ENCODE measurements at places on chromosomes 3 and 15. TPM values are rescaled to one million over a fixed set of nuclear protein-coding genes. Genes with fewer than 3 reads are reported as not detected.

Gene ADAMTSL3
- 8.0 TPM for polyA plus RNA-seq

- no peak for DNase-seq
Measured at GRCh38 chr15:68565726-68566125, 13.1 kb upstream of the CORO2B start.

Gene CSTA
- 1.2 TPM for polyA plus RNA-seq

- no peak for DNase-seq
Measured at GRCh38 chr3:97816811-97817210, 5.0 kb upstream of the CRYBG3 start.

- DNase-seq = peak; percentile 57
Measured at GRCh38 chr15:73081321-73081958, 29.2 kb downstream of the NEO1 start.

Gene RYR3
- polyA plus RNA-seq = 6.5 TPM

- DNase-seq = no peak
Measured at GRCh38 chr3:7546253-7546652, 685.3 kb downstream of the GRM7 start.

GRCh38 chr3:55704521-55704920 lies 217.4 kb upstream of the WNT5A start:
- no peak for DNase-seq

Gene DAPK2
- 7.4 TPM for polyA plus RNA-seq

Gene RETNLB
- polyA plus RNA-seq = not detected

DNA sequence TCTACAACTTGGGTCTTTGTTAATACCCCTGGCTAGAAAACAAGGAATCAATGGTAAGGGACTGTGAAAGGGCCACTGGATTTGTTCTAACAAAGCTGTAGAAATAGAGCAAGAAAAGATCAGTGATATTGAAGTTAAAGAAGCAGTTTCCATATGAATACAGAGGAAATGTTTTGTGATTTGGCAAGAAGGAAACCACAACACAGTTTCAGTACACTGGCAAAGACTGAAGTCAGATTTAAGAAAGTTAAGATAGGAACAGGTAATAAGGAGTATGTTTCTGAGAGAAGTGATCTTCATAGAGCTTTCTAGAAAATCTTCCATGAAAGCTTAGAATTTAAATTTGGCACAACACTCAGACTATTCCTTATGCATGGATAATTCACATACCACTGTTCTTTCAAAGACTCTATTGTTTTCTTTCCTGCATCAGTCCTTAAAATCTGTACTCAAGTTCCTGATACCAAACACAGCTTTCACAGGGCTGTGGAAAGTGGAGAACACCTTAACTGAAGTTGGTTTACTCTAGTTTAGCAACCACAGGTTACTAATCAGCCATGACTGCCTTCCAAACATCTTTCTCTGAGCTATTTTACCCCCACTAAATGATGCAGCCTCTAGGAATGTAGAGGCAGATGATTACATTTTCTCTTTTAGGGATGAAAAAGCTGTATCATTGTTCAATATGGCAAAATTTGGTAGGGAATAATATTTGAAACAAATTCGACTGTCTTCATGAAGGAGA lies 32.4 kb upstream of the ALCAM start:
- no peak for DNase-seq

DNA sequence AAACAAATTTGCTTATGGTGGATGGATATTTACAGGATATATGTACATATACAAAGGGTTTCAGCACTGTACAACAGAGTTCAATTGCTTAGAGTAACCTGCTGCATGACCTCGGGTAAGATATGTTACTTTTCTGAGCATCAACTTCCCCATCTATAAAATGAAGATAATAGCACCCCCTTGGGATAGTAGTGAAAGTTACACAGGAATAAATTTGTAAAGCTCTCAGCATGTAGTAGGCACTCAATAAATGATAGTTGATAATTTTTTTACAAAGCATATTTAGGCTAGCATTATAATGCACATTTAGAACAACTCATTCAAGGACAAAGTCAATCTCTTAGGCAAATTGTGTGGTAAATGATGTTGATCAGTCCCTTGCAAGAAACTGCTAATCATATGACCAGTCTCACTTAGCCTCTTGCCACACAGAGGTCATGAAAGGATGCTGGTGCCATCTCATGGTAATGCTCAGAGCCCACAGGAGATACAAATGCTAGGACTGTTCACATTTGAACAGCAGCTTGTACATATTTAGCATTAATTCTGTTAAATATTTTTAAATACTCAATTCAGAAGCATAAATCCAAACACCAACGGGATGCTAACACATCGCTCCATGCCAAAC lies 123.9 kb downstream of the MAGI1 start:
- no peak for DNase-seq

- DNase-seq = no peak
Measured at GRCh38 chr3:158093526-158093925, 12.7 kb downstream of the SHOX2 start.

Gene RHOV
- 0.54 TPM for polyA plus RNA-seq

Gene AVEN
- 10.0 TPM for polyA plus RNA-seq

GRCh38 chr3:45124352-45124751 lies 21.8 kb downstream of the CDCP1 start:
- no peak for DNase-seq

- no peak for DNase-seq
Measured at GRCh38 chr3:171225708-171226107, 199.2 kb upstream of the SLC2A2 start.

GRCh38 chr15:94305133-94305532 lies 73.8 kb downstream of the MCTP2 start:
- no peak for DNase-seq

GRCh38 chr3:164879201-164879600 lies 199.1 kb downstream of the SI start:
- no peak for DNase-seq

Gene FOXB1
- 0.03 TPM for polyA plus RNA-seq

GRCh38 chr3:119609301-119609700 lies 11.6 kb downstream of the PLA1A start:
- no peak for DNase-seq

Gene SLC51A
- 29.6 TPM for polyA plus RNA-seq

Gene TTC21A
- 5.8 TPM for polyA plus RNA-seq

DNA sequence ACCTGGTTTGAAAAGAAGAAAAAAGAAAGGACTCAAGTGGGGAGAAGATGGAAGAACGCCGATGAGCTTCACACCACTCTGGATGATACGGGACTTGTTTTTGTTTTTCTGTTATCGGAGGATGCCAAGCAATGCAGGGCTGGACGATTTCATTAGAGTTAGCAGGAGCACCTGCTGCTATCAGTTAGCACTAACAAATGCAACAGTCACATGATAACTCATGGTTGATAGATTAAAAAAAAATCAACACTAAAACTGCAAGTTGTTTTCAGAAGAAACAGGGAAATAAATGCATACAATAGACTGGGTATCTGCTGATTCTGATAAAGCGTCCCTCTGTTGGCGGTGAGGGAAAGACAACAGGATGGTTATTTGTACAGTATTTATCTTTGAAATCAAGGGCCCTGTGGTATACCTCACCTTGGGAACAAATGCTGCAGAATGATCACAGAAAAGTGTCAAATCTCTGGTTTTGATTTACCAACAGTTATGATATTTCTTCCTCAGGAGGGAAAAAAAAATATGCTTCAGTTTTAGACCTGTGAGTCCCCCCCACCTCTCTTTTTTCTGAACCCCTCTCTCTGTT lies 575.1 kb downstream of the FOXP1 start:
- no peak for DNase-seq

Gene MCF2L2
- 2.4 TPM for polyA plus RNA-seq

Gene IL17RC
- 36.3 TPM for polyA plus RNA-seq

Gene PPP1R14D
- polyA plus RNA-seq = 14.0 TPM

Gene CIDEC
- 35.6 TPM for polyA plus RNA-seq

GRCh38 chr3:114799816-114800215 lies 347.3 kb downstream of the ZBTB20 start:
- no peak for DNase-seq

Gene RNF111
- polyA plus RNA-seq = 30.7 TPM

GRCh38 chr15:70137967-70138366 lies 40.2 kb upstream of the TLE3 start:
- no peak for DNase-seq

GRCh38 chr3:183283886-183284285 lies 30.8 kb downstream of the B3GNT5 start:
- DNase-seq = no peak

- DNase-seq = no peak
Measured at GRCh38 chr15:64622410-64623260, 152.8 kb downstream of the RBPMS2 start.

- DNase-seq = no peak
Measured at GRCh38 chr3:15120986-15121385, 22.0 kb upstream of the RBSN start.

GRCh38 chr3:37892927-37893600 lies 31.4 kb downstream of the CTDSPL start:
- DNase-seq = peak; percentile 31

Gene CNTN3
- 4.7 TPM for polyA plus RNA-seq

Gene ZCWPW2
- polyA plus RNA-seq = 0.69 TPM

GRCh38 chr3:13487403-13487802 lies 7.3 kb downstream of the HDAC11 start:
- peak; percentile 64 for DNase-seq

- DNase-seq = no peak
Measured at GRCh38 chr3:64143409-64144130, 81.7 kb downstream of the PRICKLE2 start.

GRCh38 chr3:100090669-100091005 lies 23.7 kb downstream of the FILIP1L start:
- DNase-seq = no peak

GRCh38 chr3:45786801-45787495 lies 9.4 kb downstream of the SLC6A20 start:
- DNase-seq = no peak

GRCh38 chr3:107769882-107770281 lies 247.1 kb downstream of the BBX start:
- no peak for DNase-seq

Gene PRICKLE2
- 10.5 TPM for polyA plus RNA-seq

DNA sequence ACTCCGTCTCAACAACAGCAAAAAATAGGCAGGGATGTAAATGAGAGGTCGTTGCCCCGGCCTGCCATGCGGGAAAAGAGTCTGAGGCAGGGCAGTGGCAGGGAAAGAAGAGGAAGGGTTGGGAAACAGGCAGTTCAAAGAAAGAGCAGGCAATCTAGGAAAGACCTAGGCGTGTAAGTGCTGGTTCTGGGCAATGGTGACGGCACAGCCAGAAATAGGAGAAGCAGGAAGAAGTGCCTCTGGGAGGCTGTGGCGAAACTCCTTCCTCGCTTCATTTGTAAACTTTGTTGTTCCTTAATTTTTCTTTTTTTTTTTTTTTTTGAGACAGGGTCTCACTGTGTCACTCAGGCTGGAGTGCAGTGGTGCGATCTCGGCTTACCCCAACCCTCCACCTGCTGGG lies 4.3 kb downstream of the SLC51A start:
- DNase-seq = no peak

GRCh38 chr3:172856795-172857742 lies 106.5 kb downstream of the ECT2 start:
- peak; percentile 47 for DNase-seq

DNA sequence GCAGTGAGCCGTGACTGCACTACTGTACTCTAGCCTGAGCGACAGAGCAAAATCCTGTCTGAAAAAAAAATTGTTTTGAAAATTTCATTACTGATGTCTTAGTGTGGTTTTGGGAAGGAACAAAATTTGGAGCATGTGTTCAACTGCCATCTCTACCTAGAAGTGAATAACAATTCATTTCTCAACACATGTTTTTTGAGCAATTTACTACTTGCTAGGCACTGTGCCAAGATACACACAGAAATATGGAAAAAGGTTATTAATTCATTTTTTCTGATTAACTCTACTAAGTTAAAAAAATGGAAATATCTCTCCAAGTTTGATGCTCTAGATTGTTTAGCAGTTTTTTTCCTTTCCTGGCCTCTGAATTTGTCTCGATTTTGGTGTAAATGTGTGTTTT lies 5.2 kb upstream of the TCF12 start:
- DNase-seq = no peak

GRCh38 chr15:22811640-22812039 lies 25.2 kb downstream of the NIPA1 start:
- DNase-seq = no peak

Gene STAB1
- 43.5 TPM for polyA plus RNA-seq

DNA sequence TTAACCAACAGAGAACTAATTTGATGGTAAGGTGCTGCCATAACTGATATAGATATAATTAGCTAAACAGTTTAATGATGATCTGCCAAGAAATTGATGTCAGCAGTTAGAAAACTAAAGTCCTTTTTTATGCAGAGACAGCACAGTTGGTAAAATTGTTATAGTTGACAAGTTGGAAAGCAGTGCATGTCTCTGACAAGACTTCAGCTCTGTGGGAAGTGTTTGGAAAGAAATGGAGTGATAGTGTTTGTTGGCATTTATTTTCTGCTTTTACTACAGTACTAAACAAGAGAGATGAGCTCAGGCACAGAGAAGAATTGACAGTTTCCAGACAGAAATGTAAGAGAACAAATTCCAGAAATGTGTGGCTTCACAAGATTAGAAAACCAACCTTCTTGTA lies 523.5 kb upstream of the BCHE start:
- DNase-seq = no peak

- no peak for DNase-seq
Measured at GRCh38 chr3:196792771-196793170, 53.1 kb downstream of the PAK2 start.

- DNase-seq = no peak
Measured at GRCh38 chr15:75648156-75649000, 666 bp downstream of the SNX33 start.

GRCh38 chr15:58805095-58805494 lies 34.0 kb downstream of the MINDY2 start:
- DNase-seq = no peak

- DNase-seq = no peak
Measured at GRCh38 chr15:90082140-90082715, 20.0 kb downstream of the IDH2 start.

DNA sequence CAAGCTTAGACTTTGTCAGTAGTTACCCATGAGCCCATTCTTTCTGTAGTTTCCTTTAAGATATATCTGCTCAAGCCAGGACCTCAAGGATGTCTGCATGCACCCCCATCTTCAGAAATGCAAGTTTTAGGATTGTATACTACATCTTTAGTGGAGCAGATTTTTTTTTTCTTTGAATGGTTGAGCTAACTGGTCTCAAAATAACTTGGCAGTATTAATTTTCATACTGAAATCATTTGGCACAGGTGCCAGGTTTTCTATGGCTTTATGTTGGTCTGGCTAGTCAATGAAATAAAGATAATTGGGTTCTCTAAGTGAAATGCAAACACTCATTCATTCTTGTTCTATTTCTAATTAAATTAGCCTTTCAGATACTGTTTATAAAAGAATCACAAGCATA lies 108.9 kb downstream of the ATG7 start:
- no peak for DNase-seq

DNA sequence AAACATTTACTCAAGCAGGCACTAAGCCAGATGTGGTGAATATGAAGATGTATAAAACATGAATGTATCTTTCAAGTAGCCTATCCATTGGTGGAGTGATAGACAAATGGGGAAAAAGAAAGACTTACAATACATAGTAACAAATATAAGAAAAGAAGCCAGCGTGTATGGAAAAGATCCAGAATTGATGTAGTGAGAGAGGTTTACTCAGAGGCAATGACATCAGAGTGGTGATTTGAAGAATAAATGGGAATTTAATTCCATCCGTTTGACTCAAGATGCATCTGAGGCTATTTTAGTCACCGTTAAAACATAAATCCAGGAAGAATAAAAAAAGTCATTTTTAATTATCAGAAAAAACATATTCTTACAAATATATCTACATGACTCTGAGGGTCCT lies 162.6 kb downstream of the IL1RAP start:
- no peak for DNase-seq

All from large intestine (tissue), 12 donors.